GM19239 (cell line): ENCODE measurements at places on chromosomes 3 and 15.

- DNase-seq: no peak
These were observed 19.0 kb downstream of the ARL14 start for GRCh38 chr3:160695915-160696327.

- DNase-seq: no peak
These were observed 14.6 kb downstream of the CTDSPL start for GRCh38 chr3:37876279-37876678.

GRCh38 chr3:171838218-171838720 lies 4.9 kb upstream of the TMEM212 start:
- DNase-seq: no peak

DNA sequence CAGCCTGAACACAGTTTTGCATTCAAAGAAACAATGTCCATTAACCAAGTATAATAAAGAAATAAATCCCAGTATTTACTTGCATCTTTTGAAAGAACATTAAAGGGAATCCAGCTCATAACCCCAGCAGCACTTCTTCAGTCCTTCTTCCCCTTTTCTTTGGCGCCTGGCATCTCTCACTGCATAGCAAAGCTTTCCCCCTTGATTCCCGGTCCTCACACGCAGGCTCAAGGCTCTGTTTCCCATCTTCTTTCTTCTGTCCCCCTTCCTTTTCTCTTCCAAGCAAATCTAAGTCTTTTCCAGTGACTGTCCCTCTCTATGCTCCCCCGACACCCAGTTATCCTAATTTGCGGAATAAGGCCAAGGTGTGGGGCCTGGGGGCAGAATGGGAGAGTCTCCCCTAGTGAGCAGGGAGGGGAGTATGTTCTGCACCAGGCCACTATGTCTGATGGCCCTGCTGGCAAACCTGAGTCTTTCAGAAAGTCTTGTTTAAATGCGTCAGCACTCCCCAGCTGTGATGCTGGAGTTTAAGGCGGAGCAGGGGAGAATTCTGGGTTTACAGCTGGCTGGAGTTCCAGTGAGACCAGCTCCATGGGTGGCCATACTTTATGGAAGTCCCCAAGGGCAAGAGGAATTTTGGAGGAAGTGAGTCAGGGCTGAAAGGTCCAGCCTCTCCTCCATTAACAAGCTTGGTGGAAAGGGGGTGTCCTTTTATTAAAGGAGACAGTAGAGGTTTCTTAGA lies 42.1 kb downstream of the GOLGA6A start:
- no peak for DNase-seq
